ENCODE measurements at places on chromosomes 6 and 20.
A peak's percentile ranks its signal among the peaks of the same experiment; 100 is the strongest.

GRCh38 chr6:22827760-22828159, 258.4 kb downstream of the HDGFL1 start:
- H3K27me3 ChIP-seq: no peaks in the 10 kb centered on the region
- H3K4me3 ChIP-seq: no peak overlapping the region
- no peaks in the 10 kb centered on the region for H3K36me3 ChIP-seq
- H3K27ac ChIP-seq: no peak overlapping the region
- DNase-seq: no peak

- peak; percentile 17 for DNase-seq
- H3K27me3 ChIP-seq: no peaks in the 10 kb centered on the region
- no peak overlapping the region for H3K27ac ChIP-seq
- H3K4me3 ChIP-seq: no peak overlapping the region
- H3K4me1 ChIP-seq: no peaks in the 10 kb centered on the region
- no peaks in the 10 kb centered on the region for H3K36me3 ChIP-seq
Measured at GRCh38 chr6:20365456-20365855, 36.2 kb upstream of the E2F3 start.

GRCh38 chr6:147173140-147173539, 31.1 kb upstream of the STXBP5 start:
- no peak overlapping the region for H3K4me3 ChIP-seq
- DNase-seq: no peak
- no peaks in the 10 kb centered on the region for H3K36me3 ChIP-seq
- H3K27ac ChIP-seq: no peak overlapping the region
- no peaks in the 10 kb centered on the region for H3K4me1 ChIP-seq
- no peaks in the 10 kb centered on the region for H3K27me3 ChIP-seq

DNA sequence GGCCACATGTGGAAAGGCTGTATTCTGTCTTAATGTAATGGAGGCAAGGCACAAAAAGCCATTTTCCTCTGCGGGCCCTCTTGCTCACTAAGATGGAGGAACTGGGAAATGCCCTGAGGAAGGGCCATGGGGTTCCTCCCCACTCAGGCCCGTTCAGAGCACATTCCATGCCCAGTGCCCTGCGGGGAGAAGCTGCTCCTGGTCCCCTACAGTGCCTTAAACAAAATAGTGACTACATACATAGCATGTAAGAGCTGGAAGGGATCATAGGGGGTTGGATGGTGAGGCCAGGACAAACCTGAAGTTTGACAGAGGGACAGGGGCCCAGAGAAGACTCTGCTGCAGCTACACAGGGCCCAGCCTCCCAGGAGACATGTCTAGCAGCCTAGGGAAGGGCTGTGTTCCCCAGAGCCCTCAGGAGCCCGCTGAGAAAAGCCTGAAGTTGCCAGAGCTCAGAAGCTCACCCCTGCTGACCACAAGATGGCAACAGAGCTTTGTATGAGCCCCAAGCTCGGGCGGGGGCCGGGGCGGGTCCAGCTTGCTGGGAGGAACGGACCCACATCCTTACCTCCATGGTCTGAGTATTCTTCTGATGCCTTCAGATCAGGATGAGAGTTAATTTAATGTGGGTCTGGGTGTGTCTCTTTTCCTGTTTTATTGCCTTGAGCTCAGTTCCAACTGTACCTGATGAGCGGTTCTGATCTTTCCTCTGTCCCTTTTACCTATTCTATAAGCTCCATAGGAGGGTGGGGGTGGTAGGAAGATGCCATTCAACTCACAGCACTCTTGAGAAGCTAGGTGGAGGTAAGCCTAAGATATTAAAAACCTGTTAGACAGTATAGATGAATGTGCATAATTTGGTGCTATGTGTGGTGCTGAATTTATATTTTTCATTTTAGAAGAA, 242.9 kb downstream of the CDC5L start:
- no peak for DNase-seq
- H3K27me3 ChIP-seq: peaks cover 1% of the 10 kb centered on the region
- H3K27ac ChIP-seq: no peak overlapping the region
- H3K4me3 ChIP-seq: no peak overlapping the region
- H3K4me1 ChIP-seq: no peaks in the 10 kb centered on the region

DNA sequence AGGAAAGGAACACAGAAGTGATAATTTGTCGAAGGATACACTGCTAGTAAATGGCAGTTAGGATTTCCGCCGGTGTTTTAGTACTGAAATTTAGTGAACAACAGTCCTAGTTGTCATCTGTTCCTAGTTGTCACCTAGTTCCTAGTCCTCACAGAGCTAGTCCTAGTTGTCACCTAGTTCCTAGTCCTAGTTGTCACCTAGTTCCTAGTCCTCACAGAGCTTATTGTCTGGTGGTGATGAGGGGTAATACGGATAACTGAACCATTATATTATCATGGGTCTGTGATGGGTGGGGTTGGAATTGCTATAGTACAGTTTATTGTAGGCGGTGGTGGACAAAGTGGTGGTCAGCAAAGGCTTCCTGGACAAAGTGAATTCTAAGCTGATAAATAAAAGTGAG, 1.8 kb downstream of the SNRNP48 start:
- 0 out of 2 replicates have a peak overlapping the region, but pooled peaks have one; percentile 46 for H3K4me3 ChIP-seq
- no peak overlapping the region for H3K27ac ChIP-seq
- H3K36me3 ChIP-seq: peaks cover 5% of the 10 kb centered on the region
- H3K4me1 ChIP-seq: peaks cover 3% of the 10 kb centered on the region

- H3K36me3 ChIP-seq: no peaks in the 10 kb centered on the region
- no peak overlapping the region for H3K27ac ChIP-seq
- no peaks in the 10 kb centered on the region for H3K27me3 ChIP-seq
- no peak for DNase-seq
- no peak overlapping the region for H3K4me3 ChIP-seq
Measured at GRCh38 chr6:34517461-34517881, 38.7 kb downstream of the SPDEF start.

GRCh38 chr6:70079241-70079640, 212.9 kb downstream of the COL19A1 start:
- DNase-seq: no peak
- no peaks in the 10 kb centered on the region for H3K36me3 ChIP-seq
- H3K4me3 ChIP-seq: no peak overlapping the region
- H3K4me1 ChIP-seq: no peaks in the 10 kb centered on the region
- H3K27ac ChIP-seq: no peak overlapping the region

DNA sequence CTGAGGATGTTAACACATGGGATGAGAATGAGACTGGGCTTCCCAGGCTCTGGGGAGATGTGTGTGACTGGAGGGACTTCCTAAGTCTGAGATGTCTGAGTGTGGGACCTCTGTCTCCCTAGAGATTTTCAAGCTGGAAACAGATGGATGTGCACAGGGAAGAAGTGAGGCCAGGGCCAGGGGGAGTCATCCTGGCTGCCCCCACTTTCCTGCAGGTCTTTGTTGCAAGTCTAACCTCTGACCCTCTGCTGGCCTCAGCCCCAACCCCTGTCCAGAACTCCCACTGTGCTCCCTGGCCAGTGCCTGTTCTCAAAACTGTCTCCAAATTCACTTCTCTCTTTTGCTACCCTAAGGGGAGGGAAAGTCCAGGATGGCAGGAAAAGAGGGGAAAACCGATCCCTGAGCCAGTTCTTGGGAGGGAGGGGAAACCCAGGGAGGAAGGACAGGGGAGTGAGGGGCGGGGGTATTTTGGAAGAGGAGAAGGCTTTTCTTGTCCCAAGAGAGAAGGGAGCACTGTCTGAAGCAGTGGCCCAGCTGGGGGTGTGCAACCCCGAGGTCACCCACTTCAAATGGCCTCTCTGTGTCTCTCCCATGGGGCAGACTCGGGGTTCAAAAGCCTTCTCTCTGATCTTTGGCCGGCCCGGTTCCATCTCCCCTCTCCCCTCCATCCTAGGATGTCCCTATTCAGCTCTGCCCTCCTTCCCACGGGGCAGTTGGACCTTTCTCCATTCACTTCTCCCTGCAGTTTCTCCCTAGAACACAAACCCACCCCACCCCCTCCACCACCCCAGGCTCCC, 3.1 kb downstream of the PPP1R18 start:
- H3K4me3 ChIP-seq: peak overlapping the region; percentile 100
- no peak for DNase-seq
- no peaks in the 10 kb centered on the region for H3K36me3 ChIP-seq

DNA sequence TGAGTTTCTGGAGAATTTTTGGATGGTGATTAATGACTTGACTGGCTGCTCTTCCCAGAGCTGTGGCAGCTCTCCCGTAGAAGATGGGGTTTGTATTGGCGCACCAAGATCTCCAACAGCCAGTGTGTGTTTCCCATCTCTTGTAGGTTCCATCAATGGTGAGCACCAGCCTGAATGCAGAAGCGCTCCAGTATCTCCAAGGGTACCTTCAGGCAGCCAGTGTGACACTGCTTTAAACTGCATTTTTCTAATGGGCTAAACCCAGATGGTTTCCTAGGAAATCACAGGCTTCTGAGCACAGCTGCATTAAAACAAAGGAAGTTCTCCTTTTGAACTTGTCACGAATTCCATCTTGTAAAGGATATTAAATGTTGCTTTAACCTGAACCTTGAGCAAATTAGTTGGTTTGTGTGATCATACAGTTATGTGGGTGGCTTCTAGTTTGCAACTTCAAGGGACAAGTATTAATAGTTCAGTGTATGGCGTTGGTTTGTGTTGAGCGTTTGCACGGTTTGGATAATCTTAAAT, 50.2 kb downstream of the CSE1L start:
- DNase-seq: no peak
- no peak overlapping the region for H3K4me3 ChIP-seq
- H3K27ac ChIP-seq: no peak overlapping the region
- H3K27me3 ChIP-seq: no peaks in the 10 kb centered on the region
- H3K4me1 ChIP-seq: no peaks in the 10 kb centered on the region
- H3K36me3 ChIP-seq: peaks cover 7% of the 10 kb centered on the region

DNA sequence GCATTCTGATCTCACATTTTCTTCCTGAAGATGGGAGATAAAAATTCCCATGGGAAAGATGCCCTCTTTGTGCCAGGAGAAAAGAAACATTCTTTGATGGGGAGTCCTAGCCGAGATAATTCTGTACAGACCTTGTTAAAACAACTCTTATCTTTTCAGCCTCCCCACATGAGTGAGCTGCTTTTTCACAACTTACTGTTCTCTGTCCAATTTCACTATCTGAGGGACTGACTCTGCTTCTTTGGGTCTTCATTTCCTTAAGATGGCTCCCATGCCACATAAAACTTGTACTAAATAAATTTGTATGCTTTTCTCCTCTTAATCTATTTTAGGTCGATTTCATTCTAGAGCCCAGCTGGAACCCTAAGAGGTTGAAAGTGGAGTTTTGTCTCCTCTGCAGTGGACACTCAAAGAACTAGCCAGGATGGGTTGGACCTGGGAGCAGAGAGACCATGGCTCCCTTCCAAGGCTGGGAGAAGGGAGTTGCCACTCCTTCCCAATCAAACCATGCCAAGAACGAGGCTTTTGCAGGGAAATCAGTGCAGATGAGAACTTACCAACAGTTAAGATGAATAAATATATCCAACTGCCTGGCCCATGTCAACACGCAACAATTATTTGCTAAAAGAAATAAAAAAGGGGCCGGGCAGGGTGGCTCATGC, 285.8 kb upstream of the SULF2 start:
- no peaks in the 10 kb centered on the region for H3K36me3 ChIP-seq
- H3K4me3 ChIP-seq: no peak overlapping the region

DNA sequence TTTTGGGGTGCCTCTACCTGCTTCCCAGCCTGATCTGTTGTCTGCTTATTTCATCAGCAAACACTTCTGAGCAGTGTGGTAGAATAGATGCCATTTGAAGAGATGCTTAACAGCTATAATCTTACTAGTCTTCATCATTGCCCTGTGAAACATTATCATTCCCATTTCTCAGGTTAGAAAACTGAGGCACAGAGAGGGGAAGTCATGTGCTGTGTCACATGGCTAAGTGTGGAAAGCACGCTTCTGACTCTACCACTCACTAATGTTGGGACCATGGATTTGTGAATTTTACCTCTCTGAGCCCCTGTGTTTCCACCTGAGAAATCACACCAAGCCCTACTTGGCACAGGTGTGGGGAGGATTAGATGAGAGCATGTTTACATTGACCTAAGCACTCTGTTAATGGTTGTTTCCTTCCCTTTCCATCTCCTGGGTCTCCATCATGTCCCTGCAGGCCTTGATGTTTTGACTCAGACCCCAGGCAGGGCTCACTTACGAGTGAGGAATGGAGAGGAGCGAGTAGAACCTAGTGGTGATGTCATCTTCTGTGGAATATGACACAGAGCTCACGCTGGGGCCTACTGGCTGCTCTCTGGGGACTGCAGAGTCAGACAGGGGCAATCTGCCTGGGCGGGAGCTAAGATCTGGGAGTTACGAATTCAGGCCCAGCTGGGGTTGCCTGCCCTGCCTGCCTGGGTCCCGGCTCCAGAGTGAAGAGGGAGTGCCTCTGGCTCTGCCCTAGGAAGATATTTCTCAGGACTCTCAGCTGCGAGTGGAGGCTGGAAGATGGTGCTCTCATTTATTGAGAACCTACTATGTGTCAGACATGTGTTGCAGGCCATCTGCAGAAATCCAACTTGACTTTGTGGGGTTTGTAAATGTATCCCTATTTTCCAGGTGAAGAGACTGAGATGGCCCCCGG, 64.3 kb downstream of the CDH22 start:
- DNase-seq: no peak
- H3K27ac ChIP-seq: no peak overlapping the region
- no peaks in the 10 kb centered on the region for H3K4me1 ChIP-seq
- H3K4me3 ChIP-seq: no peak overlapping the region
- H3K27me3 ChIP-seq: peaks cover 2% of the 10 kb centered on the region

- H3K4me3 ChIP-seq: no peak overlapping the region
- no peak overlapping the region for H3K27ac ChIP-seq
- DNase-seq: no peak
- no peaks in the 10 kb centered on the region for H3K27me3 ChIP-seq
Measured at GRCh38 chr20:15890407-15890982, 682.8 kb downstream of the KIF16B start.

DNA sequence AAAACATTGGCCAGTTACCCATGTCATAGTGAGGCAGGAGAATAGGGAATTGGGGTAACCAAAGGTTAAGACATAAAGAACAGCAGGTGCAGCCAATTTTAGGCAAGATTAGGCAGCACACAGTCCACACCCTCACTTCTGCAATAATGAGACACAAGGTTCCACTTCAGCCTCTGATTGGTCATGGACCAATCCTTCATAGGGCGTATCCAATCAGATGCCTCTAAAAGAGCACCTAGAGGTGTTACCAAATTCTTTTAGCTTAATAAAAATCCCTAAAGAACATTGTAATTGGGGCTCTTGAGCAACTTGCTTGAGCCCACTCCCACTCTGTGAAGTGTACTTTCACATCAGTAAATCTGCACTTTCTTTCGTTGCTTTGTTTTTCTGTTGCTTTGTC, 302.4 kb downstream of the PREX1 start:
- DNase-seq: no peak
- no peak overlapping the region for H3K27ac ChIP-seq
- no peaks in the 10 kb centered on the region for H3K4me1 ChIP-seq

- H3K27me3 ChIP-seq: no peaks in the 10 kb centered on the region
- DNase-seq: no peak
- no peak overlapping the region for H3K27ac ChIP-seq
- no peaks in the 10 kb centered on the region for H3K36me3 ChIP-seq
- no peaks in the 10 kb centered on the region for H3K4me1 ChIP-seq
- no peak overlapping the region for H3K4me3 ChIP-seq
Measured at GRCh38 chr20:39946931-39947330, 742.1 kb downstream of the MAFB start.

- no peaks in the 10 kb centered on the region for H3K36me3 ChIP-seq
- H3K27ac ChIP-seq: peak overlapping the region; percentile 33
- DNase-seq: no peak
- no peaks in the 10 kb centered on the region for H3K27me3 ChIP-seq
- H3K4me1 ChIP-seq: no peaks in the 10 kb centered on the region
- peak overlapping the region; percentile 96 for H3K4me3 ChIP-seq
Measured at GRCh38 chr6:13708736-13709135, 2.9 kb downstream of the RANBP9 start.

Data from GM12878 (cell line).